Endodermal cell (in vitro differentiated cells): ENCODE measurements at places on chromosomes 3 and 15.

DNA sequence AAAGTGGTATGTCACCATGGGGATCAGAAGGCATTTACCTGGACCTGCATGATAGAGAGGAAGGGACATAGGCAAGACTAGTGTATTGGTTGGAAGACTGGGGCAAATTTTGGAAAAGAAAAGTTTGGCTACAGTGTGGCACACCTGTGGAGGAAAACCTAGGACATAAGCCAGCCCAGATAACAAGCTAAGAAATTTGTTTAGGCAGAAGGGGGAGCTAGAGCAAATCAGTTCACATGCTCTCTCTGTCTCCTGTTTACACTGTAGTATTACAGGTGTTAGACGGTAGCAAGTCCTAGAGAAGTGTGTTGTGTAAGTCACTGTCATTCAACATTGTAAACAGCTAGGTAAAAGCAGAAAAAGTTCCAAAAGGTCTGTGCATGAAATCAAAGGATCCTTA is 11.9 kb upstream of the ALDH1A2 start:
- H3K27me3 ChIP-seq: no peaks in the 10 kb centered on the region
- no peaks in the 10 kb centered on the region for H3K4me1 ChIP-seq
- H3K27ac ChIP-seq: no peak overlapping the region
- no peaks in the 10 kb centered on the region for H3K36me3 ChIP-seq

- H3K36me3 ChIP-seq: no peaks in the 10 kb centered on the region
- no peak for DNase-seq
- H3K27me3 ChIP-seq: no peaks in the 10 kb centered on the region
- H3K4me3 ChIP-seq: no peak overlapping the region
- H3K27ac ChIP-seq: no peak overlapping the region
Measured at GRCh38 chr3:24622696-24623225, 128.1 kb upstream of the THRB start.

DNA sequence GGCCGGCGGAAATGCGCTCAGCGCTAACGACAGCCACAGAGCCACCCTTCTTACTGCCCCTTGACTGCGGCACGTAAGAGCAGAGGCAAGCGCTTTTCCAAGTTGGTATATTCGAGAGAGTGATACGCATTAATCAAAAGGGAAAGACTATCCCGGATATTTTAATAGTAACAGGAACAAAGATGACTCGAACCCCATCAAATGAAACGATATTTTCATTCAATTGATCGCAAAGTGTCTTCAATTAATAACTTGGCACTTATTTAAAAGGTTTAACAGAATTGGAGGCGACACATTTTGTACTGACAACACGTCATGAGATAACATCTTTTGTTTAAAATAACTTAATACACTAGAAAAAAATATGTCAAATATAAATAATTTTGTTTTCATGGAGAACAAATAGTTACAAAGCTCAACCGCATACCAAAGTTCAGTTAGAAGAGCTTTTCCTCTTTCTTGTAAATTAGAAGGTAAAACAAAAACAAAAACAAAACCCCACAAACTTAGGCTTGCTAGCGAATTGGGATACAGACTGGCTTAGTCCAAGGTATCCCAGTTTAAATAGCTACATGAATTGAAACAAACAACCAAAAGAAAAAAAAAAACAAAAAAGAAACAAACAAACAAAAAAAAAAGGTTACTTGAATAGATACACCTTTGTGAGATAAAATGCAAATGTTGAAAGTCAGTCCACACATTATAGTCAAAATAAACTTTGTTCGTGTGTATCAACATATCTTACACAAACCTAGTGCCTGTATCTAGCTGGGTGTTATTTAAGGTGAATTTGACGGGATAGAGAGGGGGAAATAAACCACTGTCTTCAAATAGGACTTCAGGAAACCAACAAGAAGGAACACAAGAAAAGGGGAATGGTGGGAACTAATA is 10.2 kb downstream of the SHOX2 start:
- H3K4me1 ChIP-seq: peaks cover 10% of the 10 kb centered on the region
- no peaks in the 10 kb centered on the region for H3K36me3 ChIP-seq
- peaks cover 88% of the 10 kb centered on the region for H3K27me3 ChIP-seq
- no peak overlapping the region for H3K27ac ChIP-seq
- peak overlapping the region; percentile 3 for H3K4me3 ChIP-seq

DNA sequence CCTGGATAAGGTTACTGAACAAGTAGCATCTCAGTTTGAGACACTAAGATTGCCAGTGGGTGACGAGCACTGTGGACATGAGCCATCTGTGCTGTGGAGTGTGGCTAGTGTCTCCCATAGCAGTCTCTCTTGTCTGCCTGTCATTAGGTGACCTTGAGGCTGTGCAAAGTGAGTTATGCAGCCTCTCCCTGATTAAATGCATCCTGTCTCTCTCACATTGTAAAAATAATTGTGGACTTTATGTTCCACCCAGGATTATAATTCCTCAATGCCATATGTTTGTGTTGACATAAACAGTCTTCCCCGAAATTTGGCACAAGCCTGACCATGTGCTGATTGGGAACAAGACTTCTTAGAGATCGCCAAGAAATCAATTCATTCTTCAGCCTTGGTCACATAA is 168.9 kb downstream of the MYRIP start:
- no peaks in the 10 kb centered on the region for H3K4me1 ChIP-seq
- H3K27ac ChIP-seq: no peak overlapping the region
- DNase-seq: no peak
- H3K4me3 ChIP-seq: no peak overlapping the region
- H3K27me3 ChIP-seq: no peaks in the 10 kb centered on the region

DNA sequence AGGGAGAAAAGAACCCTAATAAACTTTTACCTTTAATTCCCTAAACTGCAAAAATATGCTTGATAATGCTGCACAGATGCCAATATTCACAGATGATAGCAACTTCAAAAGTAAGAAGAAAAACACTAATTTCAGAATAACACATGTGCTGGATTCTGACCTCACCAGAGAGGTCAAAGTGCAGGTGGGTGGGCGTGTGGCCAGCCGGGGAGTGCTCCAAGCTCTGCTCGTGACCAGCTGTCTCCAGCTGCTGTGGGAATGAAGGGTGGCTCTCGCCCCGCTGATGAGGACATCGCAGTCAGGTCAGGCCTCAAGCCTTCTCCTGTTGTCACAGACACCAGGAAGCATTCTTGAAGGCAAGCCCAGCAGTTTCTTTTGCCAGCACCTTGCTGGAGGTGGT is 57.1 kb downstream of the ADAMTS17 start:
- H3K4me1 ChIP-seq: no peaks in the 10 kb centered on the region
- peak; percentile 14 for DNase-seq
- H3K36me3 ChIP-seq: no peaks in the 10 kb centered on the region
- H3K4me3 ChIP-seq: no peak overlapping the region

DNA sequence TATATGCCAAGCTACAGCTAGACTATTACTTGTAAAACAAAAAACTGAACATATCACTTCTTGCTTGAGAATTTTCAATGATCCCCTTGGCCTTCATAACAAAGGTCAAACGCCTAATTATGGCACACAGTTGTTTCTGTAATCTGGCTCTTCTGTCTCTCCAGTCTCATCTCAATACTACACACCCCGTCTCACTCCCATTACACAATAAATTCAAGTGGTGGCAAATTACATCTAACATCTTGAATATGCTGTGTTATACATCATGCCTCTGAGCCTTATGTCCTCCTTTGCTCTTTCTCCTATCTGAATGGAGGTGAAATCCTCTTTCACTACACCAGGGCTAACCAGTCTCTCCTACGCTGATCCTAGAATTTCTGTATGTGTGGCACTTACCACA is 140.4 kb downstream of the TBL1XR1 start:
- no peak overlapping the region for H3K27ac ChIP-seq
- DNase-seq: no peak
- H3K27me3 ChIP-seq: no peaks in the 10 kb centered on the region
- peaks cover 49% of the 10 kb centered on the region for H3K36me3 ChIP-seq

DNA sequence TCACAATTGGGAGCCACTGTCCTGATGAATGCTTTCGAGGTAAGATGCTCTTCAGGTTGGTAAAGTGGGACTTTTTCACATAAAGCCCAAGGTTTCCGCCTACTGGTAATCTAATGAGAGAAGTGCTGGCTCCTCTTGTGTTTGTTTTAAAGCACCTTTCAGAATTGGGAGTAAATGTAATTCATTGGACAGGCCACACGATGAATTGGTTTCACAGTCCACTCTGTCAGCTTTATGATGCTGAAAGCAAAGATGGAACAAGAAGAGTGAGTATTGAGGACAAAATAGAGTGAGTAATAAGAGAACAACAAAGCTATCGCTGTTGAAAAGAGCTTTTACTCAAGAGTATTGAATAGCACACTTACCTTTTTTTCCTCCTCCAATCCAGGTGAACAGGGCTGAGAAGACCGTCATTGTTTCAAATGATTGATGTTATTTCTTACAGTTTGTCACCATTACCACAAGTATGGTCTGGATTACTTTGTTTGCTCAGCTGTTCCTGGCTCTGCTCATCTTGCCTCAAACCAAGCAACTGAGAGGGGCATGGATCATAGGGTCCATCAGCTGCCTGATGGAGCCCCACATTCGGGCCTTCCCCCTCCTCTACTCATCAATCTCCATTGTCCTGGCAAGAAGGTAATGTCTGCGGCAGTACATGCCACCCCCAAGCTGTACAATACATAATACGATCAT is 136.1 kb upstream of the CNTN4 start:
- no peaks in the 10 kb centered on the region for H3K4me1 ChIP-seq
- no peak overlapping the region for H3K4me3 ChIP-seq
- H3K27ac ChIP-seq: no peak overlapping the region
- DNase-seq: no peak
- no peaks in the 10 kb centered on the region for H3K36me3 ChIP-seq

DNA sequence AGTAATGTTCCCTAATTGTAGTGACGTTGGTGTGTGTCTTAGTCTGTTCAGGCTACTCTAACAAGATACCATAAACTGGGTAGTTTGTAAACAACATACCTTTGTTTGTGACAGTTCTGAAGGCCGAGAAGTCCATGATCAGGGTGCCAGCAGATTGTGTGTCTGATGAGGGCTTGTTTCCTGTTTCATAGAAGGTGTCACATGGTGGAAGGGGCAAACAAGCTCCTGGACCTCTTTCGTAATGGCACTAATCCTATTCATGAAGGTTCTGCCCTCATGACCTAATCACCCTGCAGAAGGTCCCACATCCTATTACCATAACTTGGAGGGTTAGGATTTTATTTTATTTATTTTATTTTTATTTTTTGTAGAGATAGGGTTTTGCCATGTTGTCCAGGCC is 11.1 kb downstream of the ATXN7 start:
- no peak overlapping the region for H3K4me3 ChIP-seq
- H3K27me3 ChIP-seq: no peaks in the 10 kb centered on the region
- no peaks in the 10 kb centered on the region for H3K36me3 ChIP-seq

DNA sequence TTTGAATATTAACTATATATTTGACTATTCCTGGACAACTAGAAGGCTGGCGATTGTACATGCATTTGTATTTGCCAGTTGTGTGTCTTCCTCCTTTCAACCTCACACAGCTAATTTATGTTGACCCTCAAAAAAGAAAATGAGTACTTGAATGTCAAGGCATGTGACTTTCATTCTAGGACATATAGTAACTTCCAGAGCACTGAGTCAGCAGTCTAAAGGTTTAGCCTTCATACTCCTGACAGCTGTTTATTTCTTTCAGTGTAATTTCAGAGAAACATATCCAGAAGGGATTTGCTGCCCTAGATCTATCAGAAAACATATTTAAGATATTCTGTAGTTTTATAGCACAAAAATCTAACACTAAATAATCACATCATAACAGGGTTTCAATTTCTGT is 74.6 kb upstream of the GOLGA8J start:
- H3K27me3 ChIP-seq: no peaks in the 10 kb centered on the region
- H3K36me3 ChIP-seq: no peaks in the 10 kb centered on the region
- H3K4me1 ChIP-seq: no peaks in the 10 kb centered on the region
- no peak overlapping the region for H3K27ac ChIP-seq
- DNase-seq: no peak

- H3K4me3 ChIP-seq: no peak overlapping the region
- no peaks in the 10 kb centered on the region for H3K27me3 ChIP-seq
- no peak for DNase-seq
- H3K27ac ChIP-seq: no peak overlapping the region
- no peaks in the 10 kb centered on the region for H3K4me1 ChIP-seq
Measured at GRCh38 chr3:165346503-165346902, 150.3 kb upstream of the SLITRK3 start.

DNA sequence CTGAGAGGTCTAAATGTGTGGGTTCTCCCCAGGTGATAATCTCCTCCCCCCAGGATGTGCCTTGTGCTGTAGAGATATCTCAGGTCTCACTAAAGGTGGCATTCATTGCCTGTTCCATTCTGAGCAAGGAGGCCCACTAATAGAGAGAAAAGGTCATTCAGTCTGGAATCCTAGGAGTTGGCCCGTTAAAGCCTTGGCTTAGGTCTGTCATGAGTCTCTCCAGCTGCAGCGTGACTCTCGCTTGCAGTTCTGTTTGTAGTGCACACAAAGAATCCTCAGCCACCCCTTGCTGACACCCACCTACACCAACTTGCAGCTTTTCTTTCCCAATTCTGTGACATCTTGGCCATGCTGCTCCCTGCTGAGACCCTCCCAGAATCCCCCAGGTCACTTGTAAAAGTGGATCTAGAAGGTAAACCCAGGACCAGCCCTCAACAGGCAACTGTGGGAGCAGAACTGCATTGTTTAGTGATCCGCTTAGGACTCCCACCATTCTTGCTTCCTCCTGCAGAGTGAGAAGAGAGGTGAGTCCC is 17.7 kb downstream of the MAGEF1 start:
- H3K36me3 ChIP-seq: no peaks in the 10 kb centered on the region
- no peaks in the 10 kb centered on the region for H3K27me3 ChIP-seq
- H3K4me3 ChIP-seq: no peak overlapping the region
- no peak overlapping the region for H3K27ac ChIP-seq
- no peaks in the 10 kb centered on the region for H3K4me1 ChIP-seq

DNA sequence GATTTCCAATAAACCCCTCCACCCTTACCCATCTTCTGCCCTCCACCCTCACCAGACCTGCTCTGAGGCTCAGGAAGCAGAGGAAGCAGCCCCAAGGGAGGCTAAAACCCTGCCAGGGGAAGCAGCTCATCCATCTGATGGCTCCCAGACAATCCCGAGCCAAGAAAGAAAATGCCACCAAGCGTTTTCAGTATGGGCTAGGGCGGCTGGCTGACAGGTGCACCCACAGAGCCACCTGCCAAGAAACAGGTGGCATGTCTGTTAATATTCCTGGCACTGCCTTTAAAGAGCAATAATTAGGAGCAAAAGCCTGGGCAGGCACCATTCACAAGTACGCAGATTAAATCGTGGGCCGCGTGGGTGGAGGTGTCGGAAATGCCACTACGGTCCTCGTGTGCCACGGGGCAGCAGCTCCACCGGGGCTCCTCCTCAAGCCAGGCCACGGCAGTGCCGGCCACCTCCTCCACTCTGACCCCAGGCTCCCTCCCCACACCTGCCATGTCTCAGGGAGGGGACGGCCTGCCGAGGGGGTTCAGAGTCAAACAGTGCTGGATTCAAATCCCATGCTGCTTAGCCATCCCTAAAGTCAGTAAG is 23.9 kb upstream of the GRIP2 start:
- no peaks in the 10 kb centered on the region for H3K4me1 ChIP-seq
- no peaks in the 10 kb centered on the region for H3K36me3 ChIP-seq
- H3K4me3 ChIP-seq: no peak overlapping the region
- no peak overlapping the region for H3K27ac ChIP-seq
- no peak for DNase-seq
- H3K27me3 ChIP-seq: no peaks in the 10 kb centered on the region

DNA sequence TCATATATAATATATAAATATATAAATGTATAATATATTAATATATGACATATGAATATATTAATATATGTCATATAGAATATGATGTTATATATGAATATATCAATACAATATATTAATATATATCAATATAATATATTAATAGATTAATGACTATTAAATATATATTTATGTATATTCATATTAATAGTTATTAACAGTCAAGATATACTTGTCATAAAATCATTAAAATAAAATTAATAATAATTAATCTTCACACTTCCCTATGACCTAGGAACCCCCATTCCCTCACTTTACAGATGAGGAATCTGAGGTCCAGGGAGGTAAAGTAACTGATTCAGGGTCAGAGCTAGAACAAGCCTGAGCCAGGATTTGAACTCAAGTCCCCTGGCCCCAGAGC is 70.6 kb upstream of the SLC6A11 start:
- H3K4me3 ChIP-seq: no peak overlapping the region
- H3K27ac ChIP-seq: no peak overlapping the region
- H3K27me3 ChIP-seq: peaks cover 46% of the 10 kb centered on the region
